ENCODE measurements at places on chromosomes 1 and 21.

DNA sequence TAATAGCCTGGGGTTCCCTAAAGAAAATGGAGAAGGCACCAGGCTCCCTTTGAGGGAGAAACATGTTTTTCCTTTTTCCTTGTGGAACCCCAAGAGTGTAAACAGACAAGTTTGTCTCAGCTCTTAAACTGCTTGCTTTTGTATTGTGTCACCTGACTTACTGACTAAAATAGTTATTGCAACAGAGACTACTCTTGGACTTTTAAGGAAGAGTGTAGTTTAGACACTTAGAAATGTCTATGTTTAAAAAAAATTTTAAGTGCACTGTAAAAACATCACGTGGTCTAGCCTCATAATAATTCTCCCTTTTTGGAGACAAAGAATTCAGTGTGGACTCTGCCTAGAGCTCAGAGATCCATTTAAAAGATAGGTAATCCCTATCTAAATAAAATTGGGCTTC, 141.1 kb downstream of the TRIM33 start:
- no peak for DNase-seq

- DNase-seq = no peak
These were observed 72.0 kb downstream of the MAN1C1 start for GRCh38 chr1:25688390-25689119.

DNA sequence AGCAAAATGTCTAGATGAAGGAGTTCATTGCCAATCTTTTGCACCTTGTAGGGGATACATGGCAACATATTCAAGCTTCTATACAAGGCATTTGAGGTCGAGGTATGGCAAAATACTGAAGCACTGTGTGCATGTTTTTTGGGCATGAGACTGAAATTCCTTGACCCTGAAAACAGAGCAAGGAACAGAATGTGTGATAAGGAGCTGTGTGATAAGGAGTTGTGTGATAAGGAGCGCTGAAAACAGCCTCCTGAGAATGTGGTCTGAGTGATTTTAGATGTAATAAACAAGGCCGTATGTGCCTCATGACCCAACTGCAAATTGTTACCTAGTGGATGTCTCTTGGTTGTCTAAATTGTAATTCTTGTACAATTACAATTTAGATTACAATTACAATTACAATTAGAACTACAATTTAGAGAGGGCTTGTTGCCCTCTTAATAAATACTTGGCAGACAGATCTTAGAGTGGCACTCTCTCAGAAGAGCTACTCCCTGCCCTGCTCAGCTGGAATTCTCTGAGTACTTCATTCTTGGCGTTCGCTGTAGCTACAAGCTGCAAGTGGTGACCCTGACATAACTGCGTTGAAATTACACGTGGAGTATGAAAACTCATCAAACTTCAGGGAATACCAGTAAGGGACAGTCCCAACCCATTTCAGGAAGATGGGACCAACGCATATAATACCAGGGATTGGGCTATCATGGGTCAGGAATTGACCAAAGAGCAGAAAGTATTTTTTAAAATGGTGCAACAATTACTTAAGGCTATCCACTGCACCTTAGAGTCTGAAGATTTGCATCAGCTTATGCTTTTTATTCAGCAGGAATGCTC, 20.0 kb upstream of the ITLN1 start:
- no peak for DNase-seq

DNA sequence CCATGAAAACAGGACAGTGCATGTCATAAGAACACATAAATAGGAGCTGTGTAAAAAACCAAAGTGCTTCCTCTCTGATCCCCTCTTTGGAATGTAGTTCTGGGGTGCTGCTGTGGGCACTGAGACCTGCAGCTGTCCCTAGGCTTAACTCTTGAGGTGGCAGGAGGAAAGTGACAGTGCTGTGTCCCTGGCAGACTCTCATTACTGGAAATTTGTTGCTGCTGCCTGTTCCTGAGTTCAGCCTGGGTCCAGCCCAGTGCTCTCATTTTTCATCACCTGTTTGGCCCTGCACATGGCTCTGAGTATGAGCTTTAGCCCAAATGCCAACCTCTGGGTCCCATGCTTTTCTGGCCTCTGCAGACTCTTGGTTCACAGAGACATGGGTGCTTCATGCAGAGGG, 329.3 kb downstream of the DSCAM start:
- no peak for DNase-seq

DNA sequence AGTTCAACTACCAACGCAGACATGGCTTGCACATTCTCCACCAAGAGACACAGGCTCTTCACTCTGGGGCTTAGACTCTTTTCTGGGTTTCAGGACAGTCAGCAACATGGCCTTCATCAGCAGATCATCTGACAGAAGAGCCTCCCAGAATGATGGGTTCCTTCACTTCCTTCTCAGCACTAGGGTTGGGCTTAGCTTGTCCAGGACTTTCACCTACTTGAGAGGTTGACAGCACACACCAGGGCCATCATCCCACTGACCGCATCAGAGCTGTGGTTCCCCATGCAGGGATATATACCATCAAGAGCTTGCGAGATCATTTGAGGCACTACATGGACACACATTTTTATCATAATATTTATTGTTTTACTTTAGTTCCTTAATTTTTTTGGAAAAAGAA, 10.4 kb upstream of the NCF2 start:
- no peak for DNase-seq

GRCh38 chr1:173917635-173918493, 737 bp upstream of the SERPINC1 start:
- no peak for DNase-seq

DNA sequence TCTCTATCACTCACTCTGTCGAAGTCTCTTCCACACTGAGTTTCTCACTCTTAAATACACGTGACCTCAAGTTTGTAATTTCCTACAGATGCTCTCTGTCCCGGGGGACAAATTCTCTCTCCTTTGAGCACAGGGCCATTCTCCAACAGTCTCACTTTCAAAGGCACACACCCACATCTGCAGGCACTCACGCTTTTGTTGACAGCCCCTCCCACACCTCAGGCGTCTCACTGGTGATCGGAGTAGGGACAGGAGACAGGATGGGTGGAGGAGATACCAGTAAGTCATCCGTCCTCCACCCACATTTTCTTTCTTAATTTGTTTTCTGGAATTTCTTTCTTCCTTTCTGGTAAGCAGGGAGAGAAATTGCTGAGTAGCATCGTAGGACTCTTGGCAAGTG, 40.6 kb upstream of the GREM2 start:
- no peak for DNase-seq

- DNase-seq = no peak
These were observed 14.1 kb upstream of the NCMAP start for GRCh38 chr1:24541711-24542346.

- DNase-seq = no peak
These were observed 29.6 kb upstream of the CADM3 start for GRCh38 chr1:159141584-159142390.

- DNase-seq = no peak
These were observed 36.3 kb downstream of the SDC3 start for GRCh38 chr1:30872033-30872947.

GRCh38 chr1:110243574-110243973, 33.5 kb downstream of the KCNC4 start:
- DNase-seq = no peak

DNA sequence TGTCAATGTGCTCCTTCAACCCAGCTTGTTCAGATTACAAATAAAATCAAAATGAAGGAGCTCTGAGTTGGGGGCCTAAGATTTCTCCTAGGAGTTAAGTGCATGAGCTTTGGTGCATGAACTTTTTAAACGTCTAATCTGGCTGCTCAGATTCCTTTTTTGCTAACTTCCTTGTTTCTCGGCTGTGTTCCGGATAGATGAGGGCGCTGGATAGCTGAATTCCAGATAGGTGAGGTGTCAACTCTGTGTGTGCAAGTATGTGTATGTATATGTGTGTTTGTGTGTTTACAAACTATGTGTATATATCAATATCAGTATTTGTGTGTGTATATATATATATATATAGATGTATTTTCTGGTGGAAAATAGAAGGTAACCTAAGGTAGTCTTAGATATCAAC, 37.5 kb upstream of the RCAN3 start:
- DNase-seq = no peak

GRCh38 chr21:32482565-32483292, 70.2 kb downstream of the EVA1C start:
- DNase-seq = no peak

DNA sequence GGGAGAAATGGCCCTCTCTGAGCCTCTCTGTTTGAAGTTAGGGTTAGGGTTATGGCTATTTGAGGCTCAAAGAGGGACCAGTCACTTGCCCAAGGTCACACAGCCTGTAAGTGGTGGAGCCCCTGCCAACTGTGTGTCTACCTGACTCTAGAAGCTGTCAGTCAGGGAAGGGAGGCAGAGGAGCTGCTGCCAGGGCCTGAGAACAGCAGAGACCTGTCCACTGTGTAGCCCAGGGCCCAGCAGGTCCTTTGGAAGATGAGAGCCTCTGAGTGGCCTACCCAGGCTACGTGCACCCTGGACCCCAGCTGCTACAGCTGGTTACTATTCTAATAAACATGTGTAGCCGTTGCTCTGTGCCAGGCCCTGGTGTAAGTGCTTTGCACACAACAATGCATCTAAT, 15.1 kb upstream of the EDN2 start:
- DNase-seq = no peak

DNA sequence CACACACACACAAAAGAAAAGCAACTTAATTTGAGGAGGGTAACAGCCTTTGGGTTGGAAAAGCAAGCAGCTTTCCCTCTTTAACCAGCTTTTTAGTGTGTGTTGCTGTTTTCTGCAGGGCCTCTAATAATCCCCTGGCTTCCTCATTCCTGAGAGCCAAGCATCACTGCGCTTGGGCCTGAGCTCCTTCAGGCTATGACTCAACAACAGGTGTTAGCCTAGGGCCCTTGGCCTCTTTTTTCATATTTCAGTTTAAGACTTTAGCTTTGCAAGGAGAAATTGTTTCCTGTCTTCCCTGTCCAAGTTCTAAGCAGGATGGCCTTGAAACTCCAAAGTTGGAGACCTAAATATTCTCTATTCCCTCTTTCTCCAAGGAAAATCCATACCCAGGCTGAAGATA, 26.2 kb upstream of the SNX27 start:
- DNase-seq = no peak

GRCh38 chr21:34878940-34879339, 170.2 kb downstream of the RUNX1 start:
- no peak for DNase-seq

GRCh38 chr1:35120458-35121133, 41.4 kb downstream of the ZMYM1 start:
- no peak for DNase-seq

GRCh38 chr1:145711213-145711651, 4.1 kb upstream of the PDZK1 start:
- DNase-seq = no peak

GRCh38 chr1:31084782-31085569, 19.5 kb upstream of the PUM1 start:
- DNase-seq = no peak

DNA sequence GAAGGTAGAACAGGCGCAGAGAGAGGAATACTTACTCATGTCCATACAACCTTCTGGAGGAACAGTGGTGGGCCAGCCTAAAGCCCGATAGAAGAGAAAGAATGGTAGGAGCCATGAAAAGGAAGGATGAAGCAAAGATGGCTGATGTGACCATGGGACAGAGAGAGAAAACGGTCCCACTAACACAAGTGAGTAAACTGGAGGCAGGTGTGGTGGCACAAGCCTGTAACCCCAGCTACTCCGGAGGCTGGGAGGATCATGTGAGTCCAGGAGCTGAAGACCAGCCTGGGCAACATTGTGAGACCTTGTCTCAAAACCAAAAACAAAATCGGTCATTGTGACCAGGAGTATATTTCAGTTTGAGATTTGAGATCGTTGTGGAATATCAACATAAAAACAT, 49.4 kb downstream of the C1orf198 start:
- no peak for DNase-seq

GRCh38 chr1:1597275-1597930, 2.5 kb downstream of the FNDC10 start:
- no peak for DNase-seq

DNA sequence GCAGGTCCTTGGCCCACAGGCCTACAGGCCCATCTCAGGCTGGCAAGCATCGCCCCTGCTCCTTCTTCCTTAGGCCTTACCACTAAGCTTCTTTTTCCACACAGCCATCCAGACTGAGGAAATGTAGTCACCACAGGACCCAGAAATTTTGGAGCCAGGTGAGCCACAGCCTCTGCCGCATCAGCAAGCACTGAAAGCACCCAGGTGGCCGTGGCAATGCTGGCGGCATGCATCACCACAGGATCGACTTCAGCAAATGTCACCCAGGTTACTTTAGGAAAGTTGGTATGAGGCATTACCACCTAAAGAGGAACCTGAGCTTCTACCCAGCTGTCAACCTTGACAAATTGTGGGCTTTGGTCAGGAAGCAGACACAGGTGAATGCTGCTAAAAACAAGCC, 11.6 kb downstream of the PIGM start:
- DNase-seq = no peak

DNA sequence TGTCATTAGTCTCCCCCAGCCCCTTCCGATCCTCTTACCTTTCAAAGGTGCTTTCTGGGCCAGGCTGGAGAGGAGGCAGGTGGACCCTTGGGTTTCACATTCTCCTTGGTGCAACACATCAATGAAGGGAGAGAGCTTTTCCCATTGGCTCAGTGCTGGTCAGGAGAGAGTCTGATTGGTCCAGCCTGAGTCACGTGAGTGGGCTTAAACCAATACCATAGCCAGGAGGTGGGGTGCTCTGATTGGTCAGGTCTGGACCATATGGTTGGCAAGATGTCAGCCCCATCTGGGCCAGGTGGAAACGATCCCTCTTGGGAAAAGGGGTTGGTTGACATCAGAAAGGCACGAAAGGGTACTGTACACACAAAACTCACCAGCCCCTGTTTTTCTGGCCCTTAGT, 44.8 kb upstream of the ABCG1 start:
- DNase-seq = no peak

- DNase-seq = no peak
These were observed 32.3 kb upstream of the TENT5C start for GRCh38 chr1:117573386-117574023.

- no peak for DNase-seq
These were observed 19.4 kb downstream of the VPS13D start for GRCh38 chr1:12249181-12249580.

- no peak for DNase-seq
These were observed 578.5 kb downstream of the USP25 start for GRCh38 chr21:16308269-16308668.

DNA sequence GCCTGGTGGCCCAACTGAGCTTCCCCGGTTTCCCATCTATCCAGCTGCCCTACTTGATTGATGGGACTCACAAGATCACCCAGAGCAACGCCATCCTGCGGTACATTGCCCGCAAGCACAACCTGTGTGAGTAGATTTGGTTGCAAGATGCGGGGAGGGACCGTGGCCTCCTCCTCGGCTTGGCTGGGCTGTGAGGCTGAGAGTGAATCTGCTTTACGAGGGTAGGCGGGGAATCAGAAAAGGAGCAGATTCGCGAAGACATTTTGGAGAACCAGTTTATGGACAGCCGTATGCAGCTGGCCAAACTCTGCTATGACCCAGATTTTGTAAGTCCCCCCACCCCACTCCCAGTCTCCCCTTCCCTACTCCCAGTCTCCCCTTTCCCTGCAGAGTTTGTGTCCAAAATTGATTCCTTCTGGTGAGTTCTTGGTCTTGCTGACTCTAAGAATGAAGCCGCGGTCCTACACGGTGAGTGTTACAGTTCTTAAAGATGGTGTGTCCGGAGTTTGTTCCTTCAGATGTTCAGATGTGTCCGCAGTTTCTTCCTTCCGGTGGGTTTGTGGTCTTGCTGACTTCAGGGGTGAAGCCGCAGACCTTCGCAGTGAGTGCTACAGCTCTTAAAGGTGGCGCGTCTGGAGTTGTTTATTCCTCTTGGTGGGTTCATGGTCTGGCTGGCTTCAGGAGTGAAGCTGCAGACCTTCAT, 1.5 kb downstream of the GSTM2 start:
- no peak for DNase-seq

Measured in cortex of kidney (tissue), 1 donor.